NCI-H2081 treated with DMSO at 0.1 percent for 48 hours (cell line): ENCODE measurements at places on chromosomes 12 and 14.

DNA sequence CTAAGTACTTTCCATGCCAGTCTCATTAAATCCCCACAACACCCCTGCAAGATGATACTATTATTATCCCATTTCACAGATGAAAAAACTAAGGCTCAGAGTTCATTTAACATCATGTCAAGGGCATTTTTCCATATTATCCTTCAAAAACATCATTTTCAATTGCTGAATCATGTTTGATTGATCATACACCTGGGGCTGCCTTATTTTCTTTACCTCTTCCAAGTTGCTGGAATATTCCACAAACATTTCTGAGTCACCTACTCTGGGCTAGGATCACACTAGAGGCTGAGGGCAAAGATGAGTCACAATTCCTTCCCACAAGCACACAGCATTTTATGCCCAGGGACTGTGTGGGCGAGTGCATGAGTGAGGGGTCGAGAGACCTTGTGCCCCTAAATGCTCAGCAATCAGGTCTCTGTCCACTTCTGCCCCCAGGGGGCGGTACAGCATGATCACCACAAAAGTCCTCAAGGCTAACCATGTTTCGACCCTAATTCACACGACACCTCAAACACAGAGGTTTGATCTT, 14.1 kb upstream of the TMEM119 start:
- DNase-seq = no peak

- DNase-seq = no peak
These were observed 43.5 kb downstream of the CNTN1 start for GRCh38 chr12:40735551-40736230.

DNA sequence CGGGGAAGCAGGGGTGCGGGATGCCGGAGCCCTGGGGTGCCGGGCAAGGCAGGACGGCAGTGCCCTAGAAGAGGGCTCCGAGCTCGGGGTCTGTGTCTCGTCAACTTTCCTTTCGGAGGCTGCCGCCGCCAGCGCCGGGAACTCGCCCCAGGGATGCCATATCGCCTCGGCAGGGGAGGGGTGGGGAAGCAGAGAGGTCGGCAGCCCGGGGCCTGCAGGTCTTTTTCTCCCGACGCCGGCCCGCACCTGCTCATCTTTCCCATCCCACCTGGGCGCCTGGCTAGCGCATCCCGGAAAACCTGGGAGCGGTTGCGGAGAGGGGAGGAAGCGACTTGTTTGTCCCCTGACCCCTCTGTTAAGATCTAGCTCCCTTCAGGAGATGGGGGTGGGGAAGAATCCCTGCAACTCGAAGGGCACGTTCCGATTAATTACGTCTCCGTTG, 547 bp downstream of the CNTN1 start:
- no peak for DNase-seq

GRCh38 chr14:64654246-64654900, 49.9 kb upstream of the PLEKHG3 start:
- no peak for DNase-seq
